ENCODE measurements at places on chromosomes 2 and 18. TPM values are rescaled to one million over a fixed set of nuclear protein-coding genes. Genes with fewer than 3 reads are reported as not detected.

TRPM8 gene
- 0.90 TPM for total RNA-seq

CCDC74A gene
- 20.6 TPM for total RNA-seq

DNA sequence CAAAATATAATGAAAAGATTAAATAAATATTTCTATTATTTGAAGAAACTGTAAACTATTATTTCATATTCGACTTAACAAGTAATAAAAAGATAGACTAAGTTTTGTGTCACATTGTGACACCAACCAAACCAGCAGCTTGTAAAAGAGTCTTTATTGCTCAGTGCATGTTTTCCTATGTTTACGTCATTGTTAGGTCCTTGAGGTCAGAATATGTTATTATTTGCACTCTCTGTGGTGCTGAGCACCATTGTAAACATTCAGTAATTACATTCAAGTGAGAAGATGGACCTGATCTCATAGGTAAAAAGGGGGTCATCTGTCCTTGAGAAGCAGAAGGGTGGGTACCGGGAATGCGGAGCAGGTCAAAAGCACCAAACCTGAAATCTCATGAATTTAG, 1999.1 kb upstream of the CELF4 start:
- no peak for DNase-seq

DNA sequence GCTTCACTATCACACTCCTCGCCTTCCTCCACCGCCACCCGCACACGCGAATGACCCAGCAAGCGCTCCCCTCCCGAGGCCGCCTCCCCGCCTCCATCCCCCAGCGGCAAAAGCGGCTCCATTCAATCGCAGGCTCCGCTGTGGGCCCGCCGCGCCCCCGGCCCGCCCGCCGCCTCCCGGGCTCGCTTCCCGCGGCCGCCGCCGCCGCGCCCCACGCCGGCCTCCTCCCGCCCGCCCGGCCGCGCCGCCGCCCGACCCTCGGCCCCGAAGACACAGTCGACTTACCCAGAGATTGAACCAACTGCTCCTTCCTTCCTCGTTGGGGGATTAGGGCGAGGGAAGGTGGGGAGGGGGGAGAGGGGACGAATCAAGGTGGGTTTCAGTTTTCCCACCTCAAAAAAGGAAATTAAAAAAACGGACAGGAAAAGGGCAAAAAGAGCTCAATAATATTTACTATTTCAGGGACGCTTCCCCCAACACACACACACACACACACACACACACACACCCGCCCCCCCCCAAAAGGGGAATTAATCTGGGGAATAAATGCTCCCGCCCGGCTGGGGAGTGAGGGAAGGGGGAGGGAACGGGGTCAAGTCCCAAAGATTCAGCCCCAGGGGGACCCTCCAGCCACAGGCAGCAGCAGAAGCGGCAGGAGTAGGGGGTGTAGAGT, 743 bp downstream of the XPO1 start:
- DNase-seq = no peak

GRCh38 chr2:6933911-6934310, 16.7 kb downstream of the RNF144A start:
- no peak for DNase-seq

GRCh38 chr2:235229236-235229635, 264.6 kb upstream of the AGAP1 start:
- DNase-seq = no peak

PIKFYVE gene
- 17.2 TPM for total RNA-seq

DNA sequence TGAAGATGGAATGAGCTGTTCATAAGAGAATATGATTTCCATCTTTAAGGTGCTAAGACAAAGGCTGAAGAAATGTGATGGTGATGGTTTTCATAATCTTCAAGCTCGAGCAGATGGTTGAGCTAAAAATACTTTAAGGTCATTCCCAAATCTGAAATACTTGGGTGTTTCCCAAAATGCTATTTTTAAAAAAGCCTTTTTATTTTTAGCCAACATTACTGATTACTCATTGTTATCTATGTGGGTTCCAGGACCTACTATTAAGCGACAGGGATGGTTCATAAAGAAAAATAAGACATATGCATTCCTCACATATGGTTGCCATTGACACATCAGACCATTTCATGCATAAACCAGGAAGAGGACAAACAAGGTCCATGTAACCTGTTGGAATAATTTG, 298.5 kb downstream of the PLCL1 start:
- DNase-seq = no peak

CAPN10 gene
- 20.5 TPM for total RNA-seq

DNA sequence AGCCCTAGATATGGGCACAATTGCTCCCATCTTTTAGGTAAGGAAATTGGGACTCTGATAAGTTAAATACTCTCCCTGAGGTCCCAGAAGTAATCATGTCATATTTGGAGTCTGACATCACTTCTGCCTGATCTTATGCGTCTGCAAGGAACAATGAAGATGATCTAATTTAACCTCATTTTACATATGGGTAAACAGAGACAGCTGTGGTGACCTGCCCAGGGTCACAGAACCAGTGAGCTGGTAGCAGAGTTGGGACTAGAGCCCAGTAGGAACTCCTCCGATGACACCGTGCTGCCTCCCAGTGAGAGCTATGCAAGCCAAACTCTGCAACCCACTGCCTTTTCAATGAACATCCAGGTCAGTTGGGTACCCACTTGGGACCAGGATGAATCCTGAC, 17.8 kb downstream of the CTAGE1 start:
- no peak for DNase-seq

DNA sequence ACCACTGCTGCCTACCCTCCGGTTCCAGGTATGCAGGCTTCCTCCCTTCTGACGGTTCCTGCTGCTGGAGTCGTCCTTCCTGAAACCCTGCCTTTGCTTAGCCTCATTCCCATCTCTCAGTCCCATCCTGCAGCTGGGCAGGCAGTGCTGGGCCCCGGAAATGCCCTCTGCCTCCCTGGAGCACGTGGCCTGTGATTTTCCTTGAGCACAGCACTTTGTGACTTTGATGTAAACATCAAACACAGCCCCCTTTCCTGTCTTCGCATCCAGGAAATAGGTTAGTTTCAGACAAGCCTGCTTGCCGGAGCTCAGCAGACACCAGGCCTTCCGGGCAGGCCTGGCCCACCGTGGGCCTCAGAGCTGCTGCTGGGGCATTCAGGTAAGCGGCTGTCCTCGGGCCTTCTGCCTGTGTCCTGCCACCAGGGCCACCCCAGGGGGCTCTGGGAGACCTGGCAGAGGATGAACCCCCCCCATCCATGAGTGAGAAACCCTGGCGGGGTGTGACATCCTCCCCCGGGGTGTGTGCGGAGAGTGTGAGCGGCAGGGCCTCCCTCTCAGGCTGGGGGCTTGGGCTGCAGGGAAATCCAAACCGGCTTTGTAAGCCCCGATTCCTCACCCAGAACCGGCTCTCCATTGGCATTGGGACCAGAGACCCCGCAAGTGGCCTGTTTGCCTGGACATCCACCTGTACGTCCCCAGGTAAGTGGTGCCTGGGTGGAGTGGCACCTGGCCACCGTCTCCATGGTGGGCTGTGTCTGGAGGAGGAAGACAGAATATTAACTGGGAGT, at the start of gene ZAP70:
TSS of gene ZAP70 (plus strand) at position 281 of the 788 bp plus-strand sequence. CDS start 10,461 bp downstream, outside the sequence.
- no peak for DNase-seq

OXER1 gene
- 0.52 TPM for total RNA-seq

GRCh38 chr2:186887107-186888090, 38.4 kb upstream of the ZSWIM2 start:
- DNase-seq = peak; percentile 52
